Mucosa of descending colon (tissue), 3 donors: ENCODE measurements at places on chromosomes 16 and 17.

DNA sequence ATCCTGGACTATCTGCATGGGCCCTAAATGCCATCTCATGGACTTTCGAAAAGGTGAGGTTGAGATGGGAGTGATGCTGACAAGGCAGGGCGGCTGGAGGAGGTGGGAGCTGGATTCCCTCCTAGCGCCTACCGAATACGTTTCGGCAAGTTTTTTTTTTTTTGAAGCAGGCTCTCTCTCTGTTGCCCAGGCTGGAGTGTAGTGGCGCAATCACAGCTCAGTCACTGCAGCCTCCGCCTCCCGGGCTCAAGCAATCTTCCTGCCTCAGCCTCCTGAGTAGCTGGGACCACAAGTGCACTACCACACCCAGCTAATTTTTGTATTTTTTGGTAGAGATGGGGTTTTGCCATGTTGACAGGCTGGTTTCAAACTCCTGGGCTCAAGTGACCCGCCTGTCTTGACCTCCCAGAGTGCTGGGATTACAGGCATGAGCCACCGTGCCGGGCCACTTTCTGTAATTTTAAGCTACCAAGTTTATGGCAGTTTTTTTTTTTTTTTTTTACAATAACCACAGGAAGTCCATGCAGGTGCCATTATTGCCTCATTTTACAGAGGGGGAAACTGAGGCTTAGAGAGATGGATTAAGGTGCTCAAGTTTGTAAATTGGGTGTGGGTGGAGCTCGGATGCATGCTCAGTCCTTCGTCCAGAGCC, 246.4 kb downstream of the PRKCA start:
- no peak for DNase-seq

- no peak for DNase-seq
These were observed 9.2 kb upstream of the CCNF start for GRCh38 chr16:2420035-2420434.

DNA sequence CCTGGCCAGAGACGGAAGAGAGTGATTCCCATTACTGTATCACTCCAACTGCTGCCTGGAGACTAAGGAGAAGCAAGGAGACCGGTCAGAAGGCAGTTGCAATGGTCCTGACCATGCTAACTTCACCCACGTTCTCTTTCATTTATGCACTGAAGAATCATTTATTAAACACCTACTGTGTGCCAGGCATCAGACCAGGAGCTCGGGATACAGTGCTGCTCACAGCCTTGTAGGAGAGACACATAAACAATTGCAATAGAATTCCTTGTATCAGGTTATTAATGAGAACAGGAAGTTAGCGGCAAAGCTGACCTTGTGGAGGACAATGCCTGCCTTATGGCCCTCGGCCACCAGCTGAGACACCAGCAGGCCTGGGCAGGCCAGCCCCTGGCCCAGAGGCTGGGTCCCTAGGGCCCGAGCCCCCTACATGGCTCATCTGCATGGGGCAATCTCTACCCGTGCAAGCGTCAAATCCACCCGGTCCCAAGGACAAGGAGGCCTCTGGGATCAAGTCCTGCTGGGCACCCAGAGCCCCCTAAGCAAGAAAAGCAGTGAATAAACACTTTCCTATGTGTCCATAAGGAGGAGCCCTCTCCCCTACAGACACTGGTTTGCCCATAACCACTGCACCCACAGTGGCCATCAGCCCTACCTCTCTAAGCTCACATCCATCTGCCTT, 8.6 kb upstream of the ENPP7 start:
- DNase-seq = no peak

- peak; percentile 30 for DNase-seq
These were observed 143.3 kb downstream of the PITPNC1 start for GRCh38 chr17:67520252-67520906.

- no peak for DNase-seq
These were observed 51.5 kb downstream of the PAFAH1B1 start for GRCh38 chr17:2644971-2645370.

DNA sequence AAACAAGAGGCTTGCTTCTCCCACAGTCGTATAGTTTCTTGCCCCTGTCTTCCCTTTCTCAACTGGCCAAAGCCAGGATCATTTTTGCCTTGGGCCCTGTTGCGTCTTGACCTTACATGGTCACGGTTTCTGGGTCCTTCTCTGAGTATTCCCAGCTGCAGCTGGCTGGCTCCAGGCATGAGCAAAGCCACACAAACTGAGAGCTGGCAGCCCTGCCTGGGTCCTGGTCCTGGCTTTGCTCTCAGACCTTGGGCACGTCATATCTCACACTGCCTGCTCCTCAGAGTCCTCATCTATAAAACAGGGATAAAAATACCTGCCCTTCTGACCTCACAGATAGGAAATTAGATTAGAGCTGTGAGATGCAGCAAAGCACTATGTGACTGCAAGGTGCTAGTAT, 277.6 kb downstream of the CBLN1 start:
- no peak for DNase-seq

- DNase-seq = no peak
These were observed 48.5 kb downstream of the TIMM22 start for GRCh38 chr17:1045456-1045855.

DNA sequence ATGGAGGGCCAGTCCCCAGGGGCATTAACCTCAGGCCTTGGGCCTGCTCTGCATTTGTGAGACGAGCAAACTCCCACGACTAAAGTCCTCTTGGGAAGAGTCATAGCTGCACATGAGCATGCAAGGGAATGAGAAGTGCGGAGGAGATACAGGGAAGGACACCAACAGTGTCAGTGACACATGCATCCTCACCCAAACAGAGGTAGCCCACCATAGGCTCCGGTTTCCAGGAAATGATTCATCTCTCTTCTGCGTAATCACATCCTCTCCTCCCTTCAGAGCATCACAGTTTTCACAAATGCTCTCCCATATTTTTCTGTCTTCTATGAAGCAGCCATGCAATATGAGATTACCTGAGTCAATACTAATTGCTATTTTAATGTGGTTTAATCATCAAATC, 725.7 kb upstream of the GOT2 start:
- DNase-seq = no peak

GRCh38 chr17:149897-150584, 12.7 kb downstream of the SCGB1C2 start:
- DNase-seq = peak; percentile 29

DNA sequence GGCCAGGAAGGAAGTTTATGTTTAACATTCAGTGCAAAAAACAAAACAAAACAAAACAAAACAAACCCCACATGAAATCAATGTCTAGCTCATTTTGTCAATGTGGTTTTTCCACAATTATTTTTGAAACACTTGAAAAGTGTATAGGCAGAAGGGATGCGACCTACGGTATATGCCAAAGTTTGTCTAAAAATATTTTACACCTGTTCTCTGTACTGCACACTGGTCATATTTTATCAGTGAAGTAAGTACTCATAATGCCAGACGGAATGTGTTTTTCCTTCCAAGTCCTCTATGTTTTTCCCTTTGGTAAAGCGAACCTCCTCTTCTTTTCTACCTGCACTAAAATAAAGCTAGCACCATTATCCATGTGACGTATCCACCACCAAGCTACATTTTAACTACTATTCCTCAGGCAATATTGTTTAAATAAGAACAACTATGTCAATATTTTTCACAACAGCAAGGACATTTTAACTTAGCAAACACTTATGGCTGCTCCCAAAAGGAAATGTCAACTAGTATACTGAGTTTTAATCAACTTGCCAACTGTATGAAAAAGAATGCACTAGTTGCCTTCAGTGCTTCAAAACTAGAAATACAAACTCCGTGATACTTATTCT, 10.3 kb downstream of the TOB1 start:
- no peak for DNase-seq

- no peak for DNase-seq
These were observed 18.8 kb downstream of the STX4 start for GRCh38 chr16:31052114-31052513.

GRCh38 chr16:27611340-27611739, 61.4 kb downstream of the KATNIP start:
- DNase-seq = no peak

GRCh38 chr16:74921051-74921450, 63.9 kb downstream of the WDR59 start:
- DNase-seq = no peak

DNA sequence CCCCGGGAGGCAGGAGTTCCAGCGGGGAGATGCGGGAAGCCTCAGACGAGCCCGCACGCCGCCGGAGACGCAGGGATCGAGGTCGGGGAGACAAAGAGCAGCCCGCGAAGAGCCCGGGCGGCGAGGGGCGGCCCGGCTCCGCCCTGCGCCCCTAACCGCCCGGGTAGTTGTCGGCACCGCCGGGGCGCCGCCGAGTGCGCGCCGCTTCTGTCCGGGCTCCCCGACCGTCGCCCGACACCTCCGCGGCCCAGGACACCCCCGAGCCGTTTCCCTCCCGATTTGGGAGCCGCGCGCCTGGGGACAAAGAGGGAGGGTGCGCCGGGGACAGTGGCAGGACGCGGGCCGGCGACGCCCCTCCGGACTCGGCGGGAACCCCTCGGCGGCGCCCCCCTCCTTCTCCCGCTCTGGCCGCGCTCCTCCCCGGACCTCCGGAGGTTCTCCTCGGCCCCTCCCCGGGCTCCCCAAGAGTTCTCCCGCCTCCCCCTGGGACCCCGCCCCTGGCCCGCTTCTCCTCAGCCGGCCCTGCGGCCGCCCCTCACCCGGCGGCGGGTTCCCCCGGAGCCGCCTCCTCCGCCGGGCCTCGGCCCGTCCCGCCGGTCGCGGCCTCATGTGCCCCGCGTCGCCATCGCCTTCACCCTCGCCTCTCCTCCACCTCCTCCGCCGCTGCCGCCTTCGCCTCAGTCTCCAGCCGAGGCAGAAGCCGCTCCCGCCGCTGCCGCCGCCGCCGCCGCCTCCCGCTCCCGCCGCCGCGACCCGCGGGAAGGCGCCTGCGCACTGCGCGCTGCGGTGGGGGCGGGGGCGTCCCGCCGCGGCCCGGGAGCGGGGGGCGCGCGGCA, at the start of gene GJC1:
GJC1 (minus strand) TSS at position 765 of the 836 bp plus-strand sequence. CDS start 24,470 bp downstream, outside the sequence.
- no peak for DNase-seq

DNA sequence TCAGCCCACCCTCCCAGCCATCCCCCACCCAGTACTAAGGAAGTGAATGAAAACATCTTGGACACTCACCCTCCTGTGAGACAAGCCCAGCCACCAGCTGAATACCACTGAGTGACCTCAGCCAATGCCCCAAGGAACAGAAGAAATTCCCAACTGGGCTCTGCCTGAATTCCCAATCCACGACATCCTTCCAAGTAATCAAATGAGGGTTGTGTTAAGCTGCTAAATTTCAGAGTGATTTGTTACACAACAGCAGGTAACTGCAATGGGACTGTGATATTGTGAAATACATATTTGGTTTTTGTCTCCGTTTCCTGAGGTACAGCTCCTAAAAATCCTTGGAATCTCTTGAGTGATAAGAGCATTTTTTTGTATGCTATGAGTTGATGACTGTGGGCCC, 578.7 kb upstream of the CDH11 start:
- no peak for DNase-seq

- DNase-seq = no peak
These were observed 12.8 kb upstream of the AKAP1 start for GRCh38 chr17:57071991-57072944.
